ENCODE measurements at places on chromosomes 6 and 20. TPM values are rescaled to one million over a fixed set of nuclear protein-coding genes. Genes with fewer than 3 reads are reported as not detected.

- DNase-seq: no peak
These were observed 433.7 kb upstream of the RGS17 start for GRCh38 chr6:153564803-153565202.

DNA sequence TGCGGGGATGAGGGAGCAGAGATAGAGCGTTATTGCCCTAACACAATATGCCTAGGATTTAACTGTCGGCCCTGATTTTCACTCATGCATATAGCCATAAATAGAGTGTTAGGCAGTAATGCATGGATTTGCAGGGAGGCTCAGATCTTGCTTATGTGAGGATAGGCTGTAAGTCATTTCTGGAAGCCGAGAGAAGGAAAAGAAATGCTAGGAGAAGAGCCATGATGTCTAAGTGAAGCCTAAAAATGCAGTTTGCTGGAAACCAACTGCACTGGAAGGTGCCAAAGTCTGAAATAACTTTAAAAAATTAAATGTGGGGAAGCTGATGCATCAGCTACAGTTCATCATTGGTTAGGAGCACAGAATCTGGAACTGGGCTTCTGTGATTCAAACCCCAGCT, 54.3 kb downstream of the ADTRP start:
- no peak for DNase-seq

DNA sequence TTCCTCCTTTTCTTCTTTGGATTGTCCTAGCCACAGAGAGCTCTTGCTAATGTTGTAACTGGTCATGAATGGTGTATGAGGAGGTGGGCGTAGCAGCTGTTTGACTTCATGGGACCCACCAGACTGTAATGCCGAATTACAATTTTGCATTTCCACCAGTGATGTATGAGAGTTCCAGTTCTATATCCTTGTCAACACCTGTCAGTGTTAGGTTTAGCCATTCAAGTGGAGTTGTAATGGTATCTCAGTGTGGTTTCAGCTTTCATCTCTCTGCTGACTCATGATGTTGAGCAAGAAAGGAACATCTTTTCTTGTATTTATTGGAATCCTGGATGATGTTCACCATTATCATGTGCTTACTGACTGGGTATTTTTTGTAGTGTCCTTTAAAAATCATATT, 5.1 kb downstream of the IGF2R start:
- DNase-seq: no peak

- no peak for DNase-seq
These were observed 11.0 kb downstream of the PACSIN1 start for GRCh38 chr6:34476921-34477320.

Gene VARS1
- 52.3 TPM for total RNA-seq

GRCh38 chr6:132067286-132067685, 116.1 kb upstream of the CCN2 start:
- DNase-seq: no peak

DNA sequence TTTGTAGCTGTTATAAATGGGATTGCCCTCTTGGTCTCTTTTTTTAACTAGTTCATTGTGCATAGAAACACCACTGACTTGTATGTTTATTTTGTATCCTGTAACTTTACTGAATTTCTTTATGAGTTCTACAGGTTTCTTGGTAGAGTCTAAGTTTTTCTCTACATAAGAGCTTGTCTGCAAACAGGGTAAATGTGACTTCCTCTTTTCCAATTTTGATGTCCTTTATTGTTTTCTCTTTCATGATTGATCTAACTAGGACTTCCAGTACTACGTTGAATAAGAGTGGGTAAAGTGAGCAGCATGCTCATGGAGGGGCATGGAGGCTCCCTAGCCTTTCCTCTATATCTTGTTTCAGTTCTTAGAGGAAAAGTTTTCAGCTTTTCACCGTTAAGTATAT, 3.0 kb upstream of the WFDC10A start:
- no peak for DNase-seq

Gene ASIP
- not detected for total RNA-seq

DNA sequence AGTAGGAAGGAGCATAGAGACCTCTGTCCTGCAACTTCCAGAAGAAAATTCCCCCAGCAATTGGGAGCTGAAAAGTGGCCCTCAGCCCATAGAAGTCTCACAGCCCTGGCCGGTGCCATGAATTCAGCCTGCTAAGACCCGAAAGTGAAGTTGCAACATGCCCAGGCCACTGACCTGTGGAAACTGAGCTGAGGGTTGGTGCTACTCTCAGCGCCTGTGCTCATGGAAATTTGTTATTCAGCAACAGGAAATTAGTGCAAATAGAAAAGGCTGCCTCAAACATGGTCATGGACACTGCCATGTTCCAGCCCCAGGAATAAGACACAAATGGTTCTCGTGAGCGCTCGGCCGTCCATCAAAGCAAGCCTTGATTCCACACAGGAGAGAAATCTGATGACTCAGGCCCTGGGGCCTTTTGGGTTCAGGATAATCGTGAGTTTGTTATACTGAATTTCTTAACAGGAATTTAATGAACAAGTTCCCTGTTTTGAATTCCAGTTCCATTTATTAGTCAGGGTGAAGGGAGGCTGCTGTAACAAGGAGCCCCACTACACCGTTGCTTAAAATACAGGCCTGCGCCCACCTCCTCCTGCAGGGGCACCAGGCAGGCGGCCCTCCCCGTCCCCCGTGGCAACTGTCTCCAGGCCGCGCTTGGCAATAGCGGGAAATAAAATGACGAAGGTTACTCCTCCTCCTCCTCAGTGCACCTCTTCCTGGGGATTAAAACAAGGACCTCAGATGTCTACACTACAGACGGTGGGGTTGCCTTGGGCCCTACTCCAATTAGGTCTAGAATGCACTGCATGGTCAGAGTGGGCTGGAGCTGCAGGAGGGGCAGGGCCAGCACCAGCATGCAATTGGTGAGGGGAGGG, 152.9 kb downstream of the ERMARD start:
- DNase-seq: no peak

All from B cell (primary cell).